ENCODE measurements at places on chromosomes 7 and 10. TPM values are rescaled to one million over a fixed set of nuclear protein-coding genes. Genes with fewer than 3 reads are reported as not detected.
A peak's percentile ranks its signal among the peaks of the same experiment; 100 is the strongest.

HIF1AN gene
- total RNA-seq = 102 TPM

NOS3 gene
- 5.8 TPM for total RNA-seq

DNA sequence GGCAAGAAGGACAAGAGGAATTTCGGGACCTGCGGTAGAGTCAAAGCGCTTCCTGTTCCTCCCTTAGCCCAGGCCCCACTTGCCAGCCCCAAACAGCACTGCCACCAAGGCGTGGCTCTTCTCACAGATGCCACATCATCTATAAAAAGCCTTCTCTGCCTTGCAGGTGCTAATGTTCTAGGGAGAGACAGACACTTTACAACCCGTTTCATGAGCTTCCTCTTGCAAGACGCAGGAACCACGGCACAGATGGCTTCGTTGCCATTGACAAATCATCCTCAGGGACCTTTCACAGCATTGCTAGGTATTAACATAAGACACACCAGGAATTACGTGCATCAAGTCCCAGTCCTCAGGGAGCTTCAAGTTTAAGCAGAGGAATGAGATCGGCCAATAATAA, 180.9 kb downstream of the JCAD start:
- no peak for DNase-seq

GRCh38 chr7:118305671-118306070, 81.2 kb downstream of the ANKRD7 start:
- no peak for DNase-seq

GRCh38 chr7:107856806-107857540, 34.0 kb upstream of the DLD start:
- no peak for DNase-seq

- DNase-seq = no peak
Observed at GRCh38 chr7:64686493-64687184, 20.7 kb downstream of the ZNF107 start.

DNA sequence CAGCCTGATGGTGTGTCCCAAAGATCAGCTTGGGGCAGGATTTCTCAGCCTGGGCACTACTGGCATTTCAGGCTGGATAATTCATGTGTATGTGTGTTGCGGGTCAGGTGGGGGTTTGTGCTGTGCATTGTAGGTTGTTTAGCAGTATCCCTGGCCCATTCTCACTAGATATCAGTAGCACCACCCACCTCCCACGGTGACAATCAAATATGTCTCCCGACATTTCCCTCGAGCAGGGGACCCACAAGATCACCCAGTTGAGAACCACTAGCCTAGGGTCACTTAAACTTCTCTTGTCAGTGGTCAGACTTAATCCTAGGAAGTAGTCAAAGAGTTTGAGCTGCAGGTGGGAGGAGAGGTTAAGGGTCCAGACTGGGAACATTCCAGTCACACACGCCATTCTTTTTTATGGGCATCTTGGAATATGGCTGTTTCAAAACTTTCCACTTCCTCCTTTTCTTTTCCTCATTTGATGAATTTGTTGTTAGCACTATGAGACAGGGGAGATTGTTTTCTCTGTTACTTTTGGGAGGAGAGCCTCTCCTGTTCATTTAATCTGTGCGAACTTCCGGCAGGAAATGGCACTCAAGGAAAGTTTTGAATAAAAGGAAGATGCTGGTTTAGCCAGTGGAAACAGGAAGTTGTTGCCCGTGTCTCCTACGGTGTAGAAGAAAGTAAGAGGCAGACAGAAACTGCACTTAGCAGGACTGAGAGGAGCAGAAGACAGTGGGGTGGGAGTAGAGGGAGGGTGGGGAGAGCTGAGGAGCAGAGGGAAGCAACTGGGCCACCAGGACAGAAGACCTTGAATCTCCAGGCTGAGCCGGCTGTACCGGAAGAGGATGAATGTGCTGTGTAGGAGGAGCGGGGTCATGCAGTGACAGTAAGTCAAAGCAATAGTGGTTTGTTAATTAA, 17.6 kb upstream of the EXOC6 start:
- no peak for DNase-seq

DNA sequence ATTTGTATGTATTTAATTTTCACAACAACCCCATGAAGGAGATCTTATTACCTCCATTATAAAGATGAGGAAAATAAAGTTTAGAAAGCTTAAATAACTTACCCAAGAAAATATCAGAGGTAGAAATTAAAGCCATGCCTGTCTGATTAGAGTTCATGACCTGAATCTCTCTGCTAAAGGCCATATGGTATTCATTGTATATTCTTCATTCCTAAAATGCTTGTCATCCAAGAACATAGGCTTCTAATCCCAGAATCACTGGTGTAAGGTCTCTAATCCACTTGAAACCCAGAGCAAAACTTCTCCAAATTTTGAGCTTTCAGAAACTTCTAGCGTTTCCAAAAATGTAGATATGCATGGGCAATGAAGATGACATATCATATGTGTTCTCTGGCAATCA, 72.3 kb upstream of the YAE1 start:
- DNase-seq = no peak

GRCh38 chr7:266851-267840, 22.8 kb upstream of the FOXL3 start:
- peak; percentile 70 for DNase-seq

- no peak for DNase-seq
Observed at GRCh38 chr7:117774943-117775342, 98.3 kb downstream of the CTTNBP2 start.

DNA sequence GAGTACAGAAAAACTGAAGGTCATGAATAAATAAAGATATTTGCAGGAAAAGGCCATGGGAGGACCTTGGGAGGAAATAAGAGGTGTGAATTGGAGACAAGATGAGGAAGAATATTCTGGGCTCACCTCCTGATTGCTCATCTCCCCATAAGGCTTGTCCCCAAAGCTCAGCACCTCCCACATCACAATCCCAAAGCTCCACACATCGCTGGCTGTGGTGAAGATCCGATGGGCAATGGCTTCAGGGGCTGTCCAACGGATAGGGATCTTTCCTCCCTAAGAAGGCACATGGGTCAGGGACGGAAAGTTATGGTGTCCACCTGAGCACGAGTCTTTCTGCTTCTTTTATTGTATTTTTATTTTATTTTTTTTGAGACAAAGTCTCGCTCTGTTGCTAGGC, 12.9 kb downstream of the ZYX start:
- DNase-seq = no peak
